ENCODE measurements at places on chromosomes 7 and 10.

GRCh38 chr7:121105262-121105661 lies 116.8 kb downstream of the CPED1 start:
- no peak for DNase-seq

- no peak for DNase-seq
These were observed 513.9 kb upstream of the ZWINT start for GRCh38 chr10:56874950-56875349.

- DNase-seq, result no peak
These were observed 6.1 kb upstream of the KIF20B start for GRCh38 chr10:89695307-89695706.

DNA sequence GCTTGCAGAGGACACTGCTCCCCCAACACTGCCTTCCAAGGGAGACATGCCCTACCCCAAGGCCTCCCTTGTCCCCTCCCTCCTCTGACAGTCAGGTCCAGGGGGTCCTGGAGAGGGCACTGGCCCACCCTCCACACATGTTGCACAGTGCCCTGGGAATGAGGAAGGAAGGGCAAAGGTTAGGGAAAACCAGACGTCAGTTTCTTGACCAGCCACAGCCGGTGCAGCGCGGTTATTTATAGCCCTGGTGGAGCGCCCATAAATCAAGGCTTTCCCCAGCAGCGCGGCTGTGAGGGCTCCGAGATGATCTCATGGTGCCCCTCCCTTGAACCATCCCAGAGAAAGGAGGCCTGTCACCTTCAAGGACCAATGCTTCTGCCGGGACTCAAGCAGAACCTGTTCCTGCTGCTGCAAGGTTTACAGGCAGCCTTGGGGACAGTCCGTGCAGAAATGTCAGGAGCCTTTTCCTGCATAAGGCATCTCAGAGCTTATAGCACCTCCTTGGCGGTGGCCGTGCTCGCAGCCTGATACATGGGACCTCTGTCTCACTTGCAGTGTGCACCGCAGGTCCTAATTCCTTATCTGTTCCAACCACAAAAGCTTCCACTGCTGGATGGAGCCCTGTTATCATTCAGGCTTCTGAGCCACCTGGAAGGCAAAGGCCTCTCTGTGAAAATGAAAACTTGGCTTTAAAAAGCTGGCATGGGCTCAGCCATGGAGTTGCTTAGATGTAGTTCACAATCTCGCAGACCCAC lies 127.3 kb downstream of the LHPP start:
- no peak for DNase-seq

DNA sequence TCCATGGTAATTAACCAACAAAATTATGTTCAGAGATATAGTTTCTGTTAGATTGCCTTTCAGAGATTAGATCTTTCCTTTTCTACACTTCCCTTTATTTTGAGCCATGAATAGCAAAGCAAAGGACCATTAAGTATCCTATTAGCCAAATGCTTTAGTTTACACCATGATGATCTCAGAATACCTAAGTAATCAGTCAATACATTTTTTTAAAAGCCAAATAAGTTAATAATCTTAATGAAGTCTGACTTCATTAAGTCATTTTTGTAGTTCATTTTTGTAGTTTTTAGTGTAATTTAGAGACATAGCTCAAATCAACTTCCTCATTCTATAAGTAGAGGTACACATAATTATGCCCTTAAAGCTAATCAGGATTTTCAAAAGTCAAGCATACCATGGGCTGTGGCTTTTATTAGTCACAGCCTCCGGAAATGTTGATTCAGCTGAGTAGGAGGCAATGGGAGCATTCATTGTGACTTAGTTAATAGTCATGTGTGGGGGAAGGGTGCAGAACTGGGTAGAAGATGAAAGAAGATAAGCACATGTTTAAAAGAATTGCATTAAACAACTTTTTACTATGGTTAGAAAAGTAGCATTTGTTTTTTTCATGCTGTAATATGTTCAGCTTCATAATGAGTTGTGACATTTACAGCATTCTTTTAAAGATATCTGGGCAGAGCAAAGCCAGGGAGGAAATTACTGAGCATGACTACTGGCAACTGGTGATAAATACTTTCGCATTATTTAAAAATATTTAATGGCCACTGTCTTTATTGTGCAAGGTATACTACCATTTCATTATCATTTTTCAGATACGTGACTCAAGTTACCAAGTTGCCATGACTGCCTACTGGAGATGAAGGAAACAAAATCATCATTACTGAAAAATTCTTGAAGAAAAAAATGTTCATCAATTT lies 57.3 kb upstream of the CCDC71L start:
- DNase-seq, result peak; percentile 35

DNA sequence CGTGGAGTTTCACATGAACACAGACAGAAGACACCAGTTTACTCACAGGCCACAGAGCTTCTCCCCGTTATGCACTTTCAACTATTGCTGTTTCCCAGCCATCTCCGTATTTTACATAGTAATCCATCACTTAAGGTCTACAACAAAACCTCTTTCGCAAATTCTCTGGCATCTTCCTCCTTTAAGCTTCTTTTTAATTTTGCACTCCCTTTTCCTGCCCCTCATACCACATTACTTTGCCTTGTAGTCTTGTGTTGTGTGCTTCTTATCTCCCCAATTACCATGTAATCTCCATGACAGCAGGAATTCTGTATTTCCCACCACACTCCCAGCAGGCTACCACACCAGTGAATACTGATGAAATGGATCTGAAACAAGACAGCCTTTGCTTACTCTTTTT lies 87.3 kb downstream of the ODAD2 start:
- DNase-seq, result no peak

Measured in tibial nerve (tissue), 4 donors.